Ascending aorta (tissue), 2 donors: ENCODE measurements at places on chromosomes 1 and 21.
A peak's percentile ranks its signal among the peaks of the same experiment; 100 is the strongest.

DNA sequence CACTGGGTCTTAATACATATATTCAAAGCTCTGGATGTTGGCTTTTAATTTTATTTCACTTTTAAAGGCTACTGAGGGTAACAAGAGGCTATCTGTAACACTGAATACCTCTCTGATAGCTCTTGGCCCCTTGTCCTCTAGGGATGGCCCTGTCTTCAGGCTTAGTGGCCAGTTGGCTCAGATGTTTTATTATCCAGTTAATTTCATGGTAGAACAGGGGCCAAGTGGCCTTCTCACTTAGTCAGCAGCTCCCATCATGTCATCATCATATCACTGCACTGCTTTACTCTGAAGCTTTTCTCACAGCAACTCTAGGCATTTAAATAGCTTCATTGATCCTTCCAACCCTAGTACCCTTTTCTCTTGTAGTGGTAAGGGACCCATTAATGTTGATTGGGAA lies 40.2 kb upstream of the MACF1 start:
- no peak for DNase-seq
- H3K27me3 ChIP-seq, result no peaks in the 10 kb centered on the region
- peaks cover 26% of the 10 kb centered on the region for H3K4me1 ChIP-seq
- H3K27ac ChIP-seq, result no peak overlapping the region
- H3K4me3 ChIP-seq, result no peak overlapping the region

DNA sequence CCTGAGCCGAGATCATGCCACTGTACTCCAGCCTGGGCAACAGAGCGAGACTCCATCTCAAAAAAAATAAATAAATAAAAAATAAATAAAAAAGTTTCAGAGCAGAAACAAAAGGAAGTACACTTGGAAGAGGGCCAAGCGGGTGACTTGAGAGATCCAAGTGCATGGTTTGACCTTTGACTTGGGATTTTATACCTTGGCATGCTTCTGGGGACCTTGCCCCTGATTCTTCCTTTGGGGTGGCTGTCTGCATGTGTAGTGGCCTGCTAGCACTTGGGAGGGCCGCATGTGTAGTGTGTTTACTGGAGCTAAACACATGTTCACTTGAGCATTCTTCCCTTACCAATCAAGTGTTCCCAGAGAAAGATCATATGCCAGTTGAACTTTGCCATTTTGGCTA lies 114.0 kb downstream of the DTL start:
- H3K27me3 ChIP-seq, result no peaks in the 10 kb centered on the region
- no peaks in the 10 kb centered on the region for H3K4me1 ChIP-seq
- no peak overlapping the region for H3K4me3 ChIP-seq
- no peaks in the 10 kb centered on the region for H3K36me3 ChIP-seq
- H3K27ac ChIP-seq, result no peak overlapping the region

- no peak overlapping the region for H3K27ac ChIP-seq
- H3K4me1 ChIP-seq, result no peaks in the 10 kb centered on the region
- no peaks in the 10 kb centered on the region for H3K27me3 ChIP-seq
- DNase-seq, result no peak
Observed at GRCh38 chr1:182080955-182081582, 19.6 kb upstream of the ZNF648 start.

- H3K27me3 ChIP-seq, result no peaks in the 10 kb centered on the region
- H3K4me1 ChIP-seq, result peaks cover 7% of the 10 kb centered on the region
- peak; percentile 1 for DNase-seq
- H3K36me3 ChIP-seq, result no peaks in the 10 kb centered on the region
Observed at GRCh38 chr1:153498746-153499145, 37.0 kb downstream of the S100A6 start.

- no peaks in the 10 kb centered on the region for H3K27me3 ChIP-seq
- H3K4me1 ChIP-seq, result no peaks in the 10 kb centered on the region
- H3K36me3 ChIP-seq, result peaks cover 20% of the 10 kb centered on the region
- no peak overlapping the region for H3K4me3 ChIP-seq
- H3K27ac ChIP-seq, result no peak overlapping the region
Observed at GRCh38 chr21:33914188-33914587, 1.4 kb downstream of the ATP5PO start.

DNA sequence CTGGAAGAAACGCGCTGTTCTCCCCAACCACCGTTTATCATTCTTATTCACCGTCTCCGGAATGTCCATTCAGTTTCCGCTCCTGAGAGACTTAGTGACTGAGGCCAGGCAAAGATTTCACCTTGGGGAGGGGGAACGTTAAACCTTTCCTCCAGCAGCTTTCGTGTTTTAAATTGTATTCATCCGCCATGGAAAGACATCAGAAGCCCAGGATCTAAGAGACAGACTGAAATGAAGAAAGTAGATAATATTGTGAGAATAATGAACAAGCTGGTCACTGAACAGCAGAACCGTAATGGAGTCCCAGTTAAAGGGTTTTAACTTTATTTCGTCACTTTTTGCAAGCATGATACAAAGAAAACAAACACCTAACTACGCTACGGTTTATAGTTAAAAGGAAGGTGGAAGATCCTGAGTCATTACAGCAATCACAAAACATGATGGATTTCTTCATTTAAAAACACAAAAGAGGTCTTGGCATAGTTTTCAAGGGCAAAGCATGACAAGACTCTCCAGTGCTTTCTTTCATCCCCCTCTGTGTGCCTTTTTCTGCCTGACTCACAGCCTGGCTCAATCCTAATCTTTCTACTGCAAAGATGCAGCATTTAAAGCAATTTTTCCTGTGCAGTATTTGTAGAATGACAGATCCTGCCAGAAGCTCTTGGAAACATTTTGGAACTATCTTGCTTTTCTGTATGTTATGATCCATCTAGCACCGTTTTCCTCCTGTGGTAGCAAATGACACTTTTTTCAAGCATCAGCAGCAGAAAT lies 722 bp upstream of the SLC19A2 start:
- H3K4me1 ChIP-seq, result peaks cover 27% of the 10 kb centered on the region
- no peaks in the 10 kb centered on the region for H3K36me3 ChIP-seq
- no peaks in the 10 kb centered on the region for H3K27me3 ChIP-seq
- no peak for DNase-seq
- peak overlapping the region; percentile 100 for H3K27ac ChIP-seq

- no peak overlapping the region for H3K4me3 ChIP-seq
- no peak overlapping the region for H3K27ac ChIP-seq
- no peaks in the 10 kb centered on the region for H3K27me3 ChIP-seq
- no peaks in the 10 kb centered on the region for H3K4me1 ChIP-seq
- no peaks in the 10 kb centered on the region for H3K36me3 ChIP-seq
Observed at GRCh38 chr1:20371411-20371810, 80.7 kb downstream of the VWA5B1 start.
